ENCODE measurements at places on chromosomes 5 and 9.

GRCh38 chr9:98933890-98934289, 9.8 kb upstream of the COL15A1 start:
- no peak for DNase-seq

- DNase-seq: peak; percentile 50
Measured at GRCh38 chr9:110939047-110939446, 99.2 kb downstream of the LPAR1 start.

GRCh38 chr5:169521366-169521983, 62.1 kb upstream of the SPDL1 start:
- no peak for DNase-seq

- no peak for DNase-seq
Measured at GRCh38 chr9:89225991-89226471, 47.4 kb upstream of the SHC3 start.

DNA sequence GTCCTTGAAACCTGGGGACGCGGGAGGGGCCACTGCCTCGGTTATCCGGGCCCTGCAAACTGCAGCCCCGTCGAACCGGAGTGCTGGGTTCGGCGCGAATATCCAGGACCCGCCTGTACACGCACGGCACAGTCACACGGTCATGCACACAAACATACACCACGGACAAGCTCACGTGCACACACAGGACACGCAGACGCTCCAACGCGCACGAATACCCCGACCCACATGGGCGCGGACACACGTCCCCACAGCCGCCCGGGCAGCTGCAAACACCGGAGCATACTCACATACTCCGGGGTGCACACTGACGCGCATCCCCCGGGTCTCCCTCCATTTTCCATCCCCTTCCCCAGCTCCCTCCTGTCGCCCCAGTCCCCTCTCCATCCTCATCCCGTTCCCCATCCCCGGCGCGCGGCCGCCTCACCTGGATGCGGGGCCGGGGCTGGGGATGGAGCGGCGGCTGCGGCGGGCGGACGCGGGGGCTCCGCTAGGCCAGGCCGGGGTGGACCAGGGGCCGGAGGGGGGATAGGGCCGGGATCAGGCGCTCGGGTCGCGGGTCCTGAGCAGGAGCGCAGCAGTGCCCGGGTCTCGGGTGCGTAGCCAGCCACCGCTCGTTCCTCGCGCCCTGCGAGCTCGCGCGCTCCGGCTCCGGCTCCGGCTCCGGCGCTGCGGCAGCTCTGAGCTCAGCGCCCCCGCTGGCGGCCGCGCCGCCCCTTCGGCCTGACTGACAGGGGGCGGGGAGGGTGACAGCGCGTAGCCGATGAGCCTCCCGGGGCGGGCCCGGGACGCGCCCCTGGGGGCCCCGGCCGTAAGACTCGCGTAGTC, at the start of the genes EIF4E1B and SNCB:
Gene EIF4E1B, plus strand, starts transcription at position 823 of the 828 bp plus-strand sequence. CDS start 12,113 bp downstream, outside the sequence.
Gene SNCB, minus strand, starts transcription at position 682 of the 828 bp plus-strand sequence. CDS start 880 bp downstream, outside the sequence.
- DNase-seq: no peak

DNA sequence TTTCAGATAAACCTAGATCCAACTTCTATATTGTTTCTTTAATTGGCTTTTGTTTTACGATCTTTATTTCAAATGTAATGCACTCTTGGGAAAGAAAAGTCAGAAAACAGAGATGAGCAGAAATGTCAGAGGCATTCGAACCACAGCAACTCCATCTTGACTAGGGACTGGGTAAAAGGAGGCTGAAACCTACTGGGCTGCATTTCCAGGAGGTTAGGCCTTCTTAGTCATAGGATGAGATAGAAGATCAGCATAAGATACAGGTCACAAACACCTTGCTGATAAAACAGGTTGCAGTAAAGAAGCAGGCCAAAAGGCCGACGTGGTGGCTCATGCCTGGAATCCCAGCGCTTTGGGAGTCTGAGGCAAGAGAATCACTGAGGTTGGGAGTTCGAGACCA, 30.5 kb upstream of the DAPK1 start:
- DNase-seq: no peak

GRCh38 chr5:164561933-164562872, 1056.8 kb downstream of the MAT2B start:
- DNase-seq: no peak

DNA sequence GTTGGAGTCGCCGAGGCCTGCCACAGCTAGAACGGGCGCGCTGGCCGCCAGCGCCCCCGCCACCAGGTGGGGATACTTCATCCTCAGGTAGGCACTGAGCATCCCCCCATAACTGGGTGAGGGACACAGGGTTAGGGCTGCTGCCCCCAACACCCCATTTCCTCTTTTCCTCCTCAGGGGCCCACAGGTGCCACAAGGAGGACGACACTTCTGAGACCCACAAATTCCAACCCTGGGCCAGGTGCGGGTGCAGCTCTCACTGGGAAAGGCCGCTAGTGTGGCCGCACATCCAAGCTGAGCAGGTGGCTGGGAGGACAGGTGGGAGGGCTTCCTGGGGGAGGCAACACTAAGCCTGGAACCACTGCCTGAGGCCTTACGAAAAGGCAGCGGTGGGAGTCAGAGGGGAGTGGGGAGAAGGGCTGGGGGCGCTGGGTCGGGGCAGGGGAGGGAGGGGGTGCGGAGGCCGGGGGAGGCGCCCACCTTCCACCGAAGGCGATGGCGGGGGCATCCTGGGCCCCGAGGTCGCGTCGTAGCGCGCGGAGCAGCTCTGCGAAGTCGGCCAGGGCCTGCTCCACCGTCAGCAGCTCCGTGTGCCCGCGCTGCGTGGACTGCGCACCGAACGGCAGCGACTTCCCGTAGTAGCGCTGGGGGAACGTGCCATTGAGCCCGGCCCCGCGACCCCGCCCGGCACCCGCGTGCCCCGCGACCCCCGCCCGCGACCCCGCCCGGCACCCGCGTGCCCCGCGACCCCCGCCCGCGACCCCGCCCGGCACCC, 961 bp downstream of the DPP7 start:
- no peak for DNase-seq

- DNase-seq: no peak
Measured at GRCh38 chr5:163893281-163893680, 387.9 kb downstream of the MAT2B start.

- no peak for DNase-seq
Measured at GRCh38 chr9:136902259-136902821, 16.0 kb downstream of the TRAF2 start.

GRCh38 chr9:7266911-7267595, 509.3 kb downstream of the KDM4C start:
- no peak for DNase-seq

DNA sequence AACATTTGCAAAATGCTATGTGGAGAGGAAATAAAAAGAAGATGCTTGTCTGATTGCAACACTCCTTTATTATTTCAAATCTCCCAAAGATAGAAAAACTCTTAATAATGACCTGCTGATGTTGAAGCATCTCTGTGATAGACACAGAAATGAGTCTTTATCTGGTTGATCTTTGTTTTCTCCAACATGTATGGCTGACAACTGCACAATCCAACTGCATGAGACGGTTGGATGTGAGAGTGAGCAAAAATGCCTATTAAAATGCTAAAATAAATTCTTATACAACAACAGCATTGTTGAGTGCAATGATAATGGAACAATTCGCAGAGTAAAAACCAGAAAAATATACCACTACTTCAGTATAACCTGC, 7.5 kb upstream of the IZUMO3 start:
- DNase-seq: no peak

GRCh38 chr9:129139233-129139992, 28.2 kb downstream of the PTPA start:
- DNase-seq: peak; percentile 68

DNA sequence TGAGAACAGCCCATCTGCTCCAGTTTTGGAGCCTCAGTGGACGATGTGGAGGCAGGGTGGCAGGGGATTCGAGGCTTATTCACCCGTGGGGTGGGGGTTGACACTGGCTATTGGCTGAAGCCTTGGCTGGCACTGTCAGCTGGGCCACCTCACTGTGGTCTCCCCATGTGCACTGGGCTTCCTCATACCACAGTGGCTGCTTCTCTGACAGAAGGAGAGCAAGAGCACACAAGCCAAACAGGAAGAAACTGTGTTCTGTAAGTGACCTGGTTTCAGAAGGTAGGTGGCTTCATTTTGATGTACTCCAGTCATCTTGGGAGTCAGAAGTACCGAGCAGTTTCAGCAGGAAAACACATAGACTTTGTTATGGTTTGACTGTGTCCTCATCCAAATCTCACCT, 24.7 kb upstream of the CTNND2 start:
- no peak for DNase-seq

DNA sequence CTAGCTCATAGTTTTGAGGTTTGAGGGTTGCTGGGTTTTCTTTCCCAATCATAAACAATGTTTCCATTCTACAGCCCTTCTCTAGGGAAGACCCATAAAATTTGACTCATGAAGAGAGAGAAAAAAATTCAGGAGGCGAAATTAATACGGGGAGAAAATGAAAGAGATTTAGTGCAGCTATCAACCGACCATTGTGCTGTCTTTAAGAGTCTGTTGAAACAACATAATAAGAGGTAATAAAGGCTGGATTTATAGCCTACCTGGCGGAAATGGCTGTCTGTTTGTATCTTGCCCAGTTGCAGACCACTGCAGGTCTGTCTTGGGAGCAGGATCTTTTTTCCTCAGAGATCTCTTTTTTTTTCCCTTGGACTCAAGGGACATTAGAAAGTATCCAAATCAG, 66.9 kb downstream of the TLR4 start:
- DNase-seq: no peak

DNA sequence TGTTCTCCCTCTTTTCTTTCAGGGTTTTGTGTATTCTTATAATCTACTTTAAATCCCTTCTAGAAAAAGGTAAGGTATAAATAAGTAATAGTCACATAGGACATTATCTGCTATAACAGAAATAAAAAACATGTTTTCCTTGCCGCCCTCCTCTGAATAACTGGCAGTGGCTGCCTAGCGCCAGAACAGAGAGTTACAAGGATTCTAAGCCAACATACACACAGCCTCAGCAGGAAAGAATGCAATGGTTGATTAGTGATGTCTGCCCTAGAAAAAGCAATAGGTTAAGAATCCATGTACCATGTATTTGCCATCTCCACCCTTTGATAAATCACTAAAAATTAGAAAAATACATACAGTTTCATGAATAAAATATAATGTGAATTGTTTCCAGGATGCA, 4.9 kb downstream of the MED27 start:
- DNase-seq: no peak

GRCh38 chr5:5542654-5543053, 120.2 kb downstream of the ICE1 start:
- DNase-seq: no peak

DNA sequence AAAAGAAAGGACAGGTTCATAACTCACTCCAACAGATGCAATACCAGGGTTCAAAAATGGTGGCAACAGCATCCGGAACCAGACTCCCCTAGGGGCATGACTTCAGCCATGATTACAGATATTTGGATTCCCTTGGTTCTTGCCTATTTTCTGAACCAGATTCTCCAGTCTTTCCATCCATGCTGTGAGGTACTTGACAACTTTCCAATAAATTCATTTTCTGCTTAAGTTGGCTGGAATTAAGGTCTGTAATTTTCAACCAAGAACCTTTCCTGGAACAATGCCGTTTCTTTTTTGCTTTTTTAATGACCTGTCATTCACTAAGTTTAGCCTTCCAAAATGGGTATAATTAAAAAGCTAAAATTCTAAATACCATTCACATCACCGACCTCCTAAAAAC, 52.2 kb downstream of the SCAI start:
- no peak for DNase-seq

DNA sequence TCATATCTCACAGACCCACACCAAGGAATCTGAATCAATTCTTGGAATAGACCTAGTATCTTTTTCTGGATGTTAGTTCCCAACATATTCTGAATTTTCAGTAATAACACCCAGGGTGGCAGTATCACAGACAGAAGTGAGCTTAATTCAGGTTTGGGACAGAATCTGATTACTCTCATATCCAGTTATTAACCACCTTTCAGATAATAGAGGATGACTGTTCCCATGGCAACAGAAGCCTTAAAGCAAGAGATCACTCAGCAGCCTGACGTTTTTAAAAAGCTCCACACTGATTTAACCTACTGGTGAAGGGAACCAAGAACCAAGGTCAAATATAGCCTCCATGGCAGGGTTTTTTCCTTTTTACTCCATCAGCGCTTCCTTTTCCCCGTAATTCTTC, 68.4 kb downstream of the ACTBL2 start:
- DNase-seq: no peak

GRCh38 chr5:67799732-67800234, 415.8 kb upstream of the PIK3R1 start:
- no peak for DNase-seq

- peak; percentile 49 for DNase-seq
Measured at GRCh38 chr5:76074487-76075065, 8.6 kb upstream of the SV2C start.

- DNase-seq: no peak
Measured at GRCh38 chr5:171313481-171314206, 4.6 kb downstream of the TLX3 start.

- no peak for DNase-seq
Measured at GRCh38 chr9:106675780-106676179, 187.2 kb upstream of the ZNF462 start.

DNA sequence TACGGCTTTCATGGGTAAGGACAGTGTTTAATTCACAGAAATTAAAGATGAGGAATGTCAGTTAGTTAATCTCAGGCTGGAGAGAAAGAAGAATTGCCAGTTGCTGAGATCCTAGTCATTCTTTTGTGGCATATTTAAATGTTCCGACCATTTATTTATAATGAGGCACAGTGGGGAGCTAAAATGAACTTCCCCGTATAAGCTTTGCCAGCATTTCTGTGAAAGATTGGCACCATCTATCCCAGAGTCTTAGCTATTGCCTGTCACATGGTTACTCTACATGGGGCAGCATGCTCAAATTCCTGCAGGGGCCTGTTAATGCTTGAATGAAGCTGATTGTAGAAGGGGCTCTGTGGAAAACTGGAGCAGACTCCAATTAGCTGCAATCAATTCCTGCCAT, 314.1 kb downstream of the PRELID2 start:
- DNase-seq: no peak

Measured in GDM1 (cell line).